ENCODE measurements at places on chromosomes 1 and 21. TPM values are rescaled to one million over a fixed set of nuclear protein-coding genes. Genes with fewer than 3 reads are reported as not detected.

The PLPP3 gene
- total RNA-seq, result 59.4 TPM

The ANXA9 gene
- total RNA-seq, result not detected

The SPOCD1 gene
- total RNA-seq, result 53.6 TPM

The HPDL gene
- 6.4 TPM for total RNA-seq

The TFF2 gene
- total RNA-seq, result not detected

The TGFB2 gene
- 2.3 TPM for total RNA-seq

The RIMKLA gene
- total RNA-seq, result under 0.01 TPM

The PLA2G2C gene
- not detected for total RNA-seq

The DNAJC28 gene
- total RNA-seq, result 2.4 TPM

The CRNN gene
- not detected for total RNA-seq

The S100A9 gene
- total RNA-seq, result not detected

The IVL gene
- not detected for total RNA-seq

The NBPF4 gene
- total RNA-seq, result not detected

The AGMAT gene
- total RNA-seq, result 1.3 TPM

The RGSL1 gene
- total RNA-seq, result not detected

The KRTAP12-2 gene
- total RNA-seq, result not detected

The KCNQ4 gene
- total RNA-seq, result not detected

The RGS4 gene
- 371 TPM for total RNA-seq

The GNAI3 gene
- total RNA-seq, result 16.0 TPM

The SAMD13 gene
- total RNA-seq, result 2.4 TPM

The DNASE2B gene
- total RNA-seq, result not detected

The C1orf141 gene
- not detected for total RNA-seq

The C1orf21 gene
- total RNA-seq, result 17.3 TPM

The SLAMF6 gene
- not detected for total RNA-seq

The FCGR2B gene
- not detected for total RNA-seq

The AGRN gene
- total RNA-seq, result 117 TPM

The ZNF593OS gene
- not detected for total RNA-seq

The LRRC39 gene
- 0.29 TPM for total RNA-seq

The S1PR1 gene
- total RNA-seq, result 308 TPM

The OR2L3 gene
- total RNA-seq, result not detected

The MSH4 gene
- total RNA-seq, result 0.10 TPM

The NPHP4 gene
- 6.7 TPM for total RNA-seq

The MAP1LC3C gene
- total RNA-seq, result not detected

The LORICRIN gene
- total RNA-seq, result not detected

The TEDDM1 gene
- not detected for total RNA-seq

The LAMC2 gene
- 2.3 TPM for total RNA-seq

The EIF3I gene
- total RNA-seq, result 309 TPM

The CELA3A gene
- not detected for total RNA-seq

The CYYR1 gene
- 20.5 TPM for total RNA-seq

The RHBG gene
- not detected for total RNA-seq

The KIF14 gene
- 9.6 TPM for total RNA-seq

The CFAP107 gene
- total RNA-seq, result not detected

The TM2D1 gene
- total RNA-seq, result 36.8 TPM

The ITLN2 gene
- not detected for total RNA-seq

The MR1 gene
- total RNA-seq, result 2.3 TPM

The NTMT2 gene
- total RNA-seq, result not detected
